ENCODE measurements at places on chromosomes 12 and 14.

- DNase-seq = no peak
Measured at GRCh38 chr12:76340680-76341435, 7.4 kb downstream of the BBS10 start.

DNA sequence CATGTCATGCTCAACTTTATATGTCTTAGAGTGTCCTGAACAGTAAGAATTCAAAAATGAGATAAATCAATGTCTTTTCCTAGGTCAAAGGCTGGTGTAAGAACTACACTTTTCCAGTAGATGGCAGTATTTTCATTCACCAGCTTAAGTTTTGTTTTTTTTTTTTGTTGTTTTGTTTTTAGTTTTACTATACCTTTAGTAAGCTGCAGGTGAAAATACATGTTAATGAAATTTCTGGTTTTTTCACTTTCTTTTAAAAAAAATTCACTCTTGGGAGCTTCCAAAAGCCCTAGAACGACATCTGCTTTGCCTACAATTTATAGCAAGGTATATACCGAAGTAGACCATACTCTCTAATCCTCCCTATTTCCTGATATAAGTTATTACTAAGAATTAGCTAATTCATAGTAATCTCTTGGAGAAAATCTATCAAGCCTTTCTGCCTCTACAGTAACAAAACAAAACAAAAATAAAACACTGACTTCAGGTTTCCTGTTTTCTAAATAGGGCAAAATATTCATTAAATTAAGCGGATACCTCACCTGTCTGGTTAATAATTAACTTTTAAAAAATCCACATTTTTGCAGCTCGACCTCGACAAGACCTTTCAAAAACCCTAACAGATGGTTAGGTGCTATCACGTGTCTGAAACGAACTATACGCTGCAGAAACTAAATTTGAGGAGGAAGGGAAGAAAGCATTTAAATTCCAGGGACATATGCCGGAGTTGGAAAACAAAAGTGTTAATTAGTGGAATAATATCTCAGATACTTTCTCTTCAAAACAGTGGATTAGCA, 2.7 kb upstream of the SAMD4A start:
- DNase-seq = no peak

DNA sequence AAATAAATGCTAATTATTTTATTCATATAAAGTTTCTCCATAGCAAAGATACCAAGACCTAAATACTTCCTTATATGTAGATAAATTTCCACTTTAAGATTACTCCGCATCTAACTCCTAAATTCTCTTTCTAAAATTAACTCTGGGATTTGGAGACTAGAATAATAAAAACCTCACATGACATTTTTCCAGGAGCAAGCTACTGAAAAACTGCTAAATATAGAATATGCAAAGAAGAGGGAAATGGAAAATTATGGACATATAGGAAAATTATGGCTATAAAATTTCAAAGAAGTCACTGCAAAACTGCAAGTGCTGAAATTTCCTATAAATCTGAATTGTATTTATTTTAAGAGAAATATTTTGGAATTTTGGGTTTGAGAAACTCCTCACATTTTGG, 186.2 kb downstream of the DUSP6 start:
- no peak for DNase-seq

DNA sequence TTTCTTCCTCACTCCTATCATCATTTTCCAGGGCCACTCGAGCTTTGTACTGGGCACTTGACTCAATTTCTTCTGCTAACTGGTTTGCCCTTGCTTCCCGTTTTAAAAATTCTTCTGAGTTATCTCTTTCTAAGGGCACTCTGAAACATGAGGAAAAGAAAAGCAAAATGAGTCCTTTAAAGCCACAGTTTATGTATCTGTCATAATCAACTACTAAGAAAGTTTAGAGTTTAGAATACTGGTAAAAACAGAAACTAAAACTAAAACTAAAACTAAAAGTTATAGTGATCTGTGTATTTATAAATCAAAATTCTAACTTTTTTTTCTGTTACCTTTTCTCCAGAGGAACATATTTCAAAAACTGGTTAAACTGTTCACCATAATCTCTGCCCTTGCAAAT, 79.2 kb downstream of the ATXN2 start:
- DNase-seq = no peak

- DNase-seq = no peak
Measured at GRCh38 chr12:92055877-92056276, 89.8 kb downstream of the BTG1 start.

GRCh38 chr14:61563880-61564617, 131.3 kb upstream of the HIF1A start:
- no peak for DNase-seq

- DNase-seq = no peak
Measured at GRCh38 chr14:23441076-23441475, 5.6 kb upstream of the MYH7 start.

- no peak for DNase-seq
Measured at GRCh38 chr14:90421001-90421631, 24.3 kb downstream of the CALM1 start.

DNA sequence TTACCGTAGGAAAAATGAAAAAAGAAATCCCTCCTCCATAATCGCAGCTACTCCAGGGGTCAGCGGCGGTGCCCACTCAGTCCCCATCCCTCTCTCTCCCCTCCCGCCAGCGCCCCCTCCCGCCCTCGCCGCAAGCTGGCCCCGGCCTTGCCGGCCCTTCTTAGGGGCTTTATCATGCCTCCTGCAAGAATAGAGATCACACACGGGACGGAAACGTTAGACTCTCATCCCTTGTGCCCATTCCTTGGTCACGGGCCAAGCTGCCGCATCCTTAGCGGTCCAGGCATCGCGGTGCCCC, 692 bp upstream of the COX14 start:
- DNase-seq = no peak

DNA sequence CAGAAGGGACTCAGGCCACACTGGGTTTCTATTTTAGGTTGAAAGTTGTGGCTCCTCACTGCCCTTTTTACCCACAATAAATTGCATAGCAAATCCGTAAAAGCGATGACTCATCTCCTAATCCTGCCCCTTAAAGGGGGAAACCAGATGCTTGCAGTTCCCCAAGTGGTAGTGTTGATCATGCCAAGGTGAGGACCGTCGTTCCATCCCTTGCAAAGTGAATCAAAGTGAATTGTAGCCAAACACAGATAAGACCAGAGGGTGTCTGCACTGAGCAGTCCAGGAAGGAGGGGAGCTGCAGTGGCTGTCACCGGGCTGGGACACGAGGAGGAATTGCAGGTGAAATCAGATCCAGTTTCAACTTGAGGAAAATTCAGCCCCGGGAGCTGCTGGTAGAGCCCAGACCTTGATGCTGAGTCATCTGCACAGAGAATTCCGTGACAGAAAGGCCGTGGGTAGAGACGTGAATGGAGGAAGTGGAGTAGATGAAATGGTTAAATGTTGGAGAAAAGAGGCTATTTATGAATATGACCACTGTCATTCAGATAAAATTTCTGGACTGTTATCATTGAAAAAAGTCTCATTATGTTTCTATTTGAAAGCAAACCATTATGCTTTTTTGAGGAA, 44.2 kb upstream of the MMP17 start:
- no peak for DNase-seq

- DNase-seq = no peak
Measured at GRCh38 chr12:59444932-59445331, 150.9 kb upstream of the SLC16A7 start.

GRCh38 chr12:39592295-39592694, 27.3 kb downstream of the ABCD2 start:
- DNase-seq = no peak

DNA sequence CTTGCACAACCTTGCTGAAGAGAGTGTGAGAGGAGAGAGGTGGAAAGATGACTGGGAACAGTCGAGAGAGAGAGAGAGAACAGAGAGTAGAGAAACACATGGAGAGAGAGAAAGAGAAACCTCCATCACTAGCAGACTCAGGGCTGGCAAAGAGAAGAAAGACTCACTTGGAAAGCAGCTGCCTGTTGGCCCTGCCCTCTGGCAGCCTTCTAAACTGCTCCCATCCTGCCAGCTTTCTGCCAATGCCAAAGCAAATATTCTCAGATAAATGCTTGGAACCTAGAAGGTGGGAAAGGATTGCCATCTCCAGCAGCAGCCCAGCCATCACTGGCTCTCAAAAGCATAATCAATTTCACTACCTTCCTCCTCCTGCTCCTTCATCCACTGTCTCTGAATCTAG, 107.9 kb upstream of the WSCD2 start:
- no peak for DNase-seq

- DNase-seq = peak; percentile 29
Measured at GRCh38 chr14:106459971-106460730, 933.8 kb downstream of the TMEM121 start.

DNA sequence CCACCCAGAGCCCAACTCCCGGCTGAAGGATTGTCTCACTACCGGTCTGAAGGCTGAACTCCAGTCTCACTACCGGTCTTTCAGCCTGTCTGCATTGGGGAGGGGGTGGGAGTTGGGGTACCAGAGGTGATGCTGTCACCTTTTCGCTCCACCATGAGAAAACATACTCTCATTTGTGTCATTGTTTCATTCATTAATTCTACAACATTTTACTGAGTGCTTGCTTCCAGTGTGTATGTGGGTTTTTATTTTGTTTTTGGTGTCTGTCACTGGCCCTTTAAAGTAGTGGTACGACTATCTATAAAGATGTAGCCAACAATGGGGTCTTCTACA, 524 bp upstream of the CDK4 start:
- no peak for DNase-seq

DNA sequence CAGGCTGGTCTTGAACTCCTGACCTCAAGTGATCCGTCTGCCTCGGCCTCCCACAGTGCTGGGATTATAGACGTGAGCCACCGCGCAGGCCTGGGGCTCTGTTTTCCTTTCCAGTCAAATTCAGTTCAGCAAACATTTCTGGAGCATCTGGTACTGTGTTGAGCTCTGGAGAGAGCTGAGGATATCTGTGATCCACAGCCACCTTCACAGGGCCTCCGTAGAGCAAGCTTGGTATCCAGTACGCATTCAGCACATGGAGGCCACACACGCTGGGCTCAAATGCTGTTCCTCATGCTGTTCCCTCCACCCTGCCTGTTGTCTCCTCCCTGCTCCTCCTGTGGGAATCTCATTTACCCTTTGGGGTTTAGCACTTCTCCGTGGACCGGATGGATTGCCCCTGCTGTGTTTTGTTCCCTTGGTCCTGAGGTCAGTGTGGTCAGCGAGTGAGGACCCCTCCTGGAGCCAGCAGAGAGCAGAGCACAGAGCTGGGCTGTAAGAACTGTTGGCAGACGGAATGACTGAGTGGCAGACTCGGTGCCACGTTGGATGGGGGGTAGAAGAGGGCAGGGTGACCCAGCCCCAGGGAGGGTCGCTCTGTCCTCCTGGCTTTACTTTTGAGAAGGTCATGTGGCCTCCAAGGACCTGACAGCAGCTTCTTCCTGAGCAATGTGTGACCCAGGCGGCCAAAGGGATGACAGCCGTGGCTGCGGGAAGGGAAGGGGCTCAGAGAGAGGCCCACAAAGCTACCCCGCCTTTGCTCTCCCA, 891 bp downstream of the RPS6KL1 start:
- no peak for DNase-seq

- DNase-seq = no peak
Measured at GRCh38 chr12:26691234-26691970, 141.6 kb downstream of the ITPR2 start.

GRCh38 chr14:59936145-59936544, 16.2 kb downstream of the LRRC9 start:
- DNase-seq = no peak

GRCh38 chr14:86938320-86938719, 1054.7 kb downstream of the GALC start:
- no peak for DNase-seq

DNA sequence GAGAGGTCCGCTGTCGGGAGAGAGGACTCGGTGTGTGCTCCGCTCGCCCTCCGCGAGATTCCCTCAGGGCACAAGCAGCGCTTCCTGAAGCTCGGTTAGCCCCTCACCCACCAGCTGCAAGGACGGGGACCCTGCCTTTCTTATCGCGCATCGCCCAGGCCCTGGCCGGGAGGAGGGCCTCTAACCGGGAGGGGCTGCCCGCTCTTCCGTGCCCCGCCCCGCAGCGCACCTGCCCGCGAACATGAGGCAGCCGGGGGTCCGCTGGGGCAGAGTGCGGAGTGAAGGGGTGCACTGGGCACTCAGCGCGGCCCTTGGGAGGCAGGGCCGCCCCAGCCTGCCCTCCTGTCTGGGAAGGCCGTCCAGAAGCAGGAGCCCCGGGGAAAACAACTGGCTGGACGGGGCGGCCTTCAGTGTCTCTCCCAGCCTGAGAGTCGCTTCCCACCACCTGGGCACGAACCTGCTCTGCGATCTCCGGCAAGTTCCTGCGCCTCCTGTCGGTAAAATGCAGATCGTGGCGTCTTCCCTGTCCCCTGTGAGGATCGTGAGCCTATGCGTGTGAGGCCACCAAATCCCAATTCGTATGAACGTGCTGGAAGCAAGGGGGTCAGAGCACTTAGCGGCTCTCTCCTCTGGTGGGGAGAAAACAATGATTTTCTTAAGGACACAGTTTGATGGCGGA, 28.0 kb upstream of the ADIPOR2 start:
- no peak for DNase-seq

DNA sequence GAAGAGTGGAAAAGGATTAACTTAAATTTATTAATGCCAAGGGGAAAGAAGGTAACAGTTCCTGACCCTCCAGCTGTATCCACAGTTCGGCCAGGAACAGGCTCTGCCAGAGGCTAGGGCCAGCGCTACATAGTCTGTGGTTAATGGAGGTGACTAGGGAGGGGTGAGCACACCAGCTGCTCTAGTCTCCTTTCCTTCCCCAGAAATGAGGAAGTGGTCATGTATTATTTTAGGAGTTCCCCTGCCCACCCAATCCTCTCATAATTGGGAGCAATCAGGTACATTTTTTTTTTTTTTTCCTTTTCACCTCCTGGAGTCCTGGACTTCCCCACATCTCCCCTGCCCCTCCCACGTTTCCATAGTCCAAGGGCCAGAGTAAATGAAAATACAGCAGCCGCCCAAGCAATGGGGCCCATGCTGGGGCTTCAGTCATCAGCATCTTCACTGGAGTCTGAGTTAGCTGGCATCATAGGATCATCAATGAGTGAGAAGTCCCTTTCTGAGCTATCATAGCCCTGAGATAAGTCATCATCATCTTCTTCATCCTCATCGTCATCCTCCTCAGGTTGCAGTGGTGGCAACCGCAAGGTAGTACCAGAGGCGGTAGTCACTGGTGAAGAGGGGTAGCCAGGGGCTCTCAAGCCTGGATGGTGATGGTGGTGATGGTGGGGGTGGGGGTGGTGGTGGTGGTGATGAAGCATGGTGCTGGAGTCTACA, 1.5 kb upstream of the SUPT16H start:
- no peak for DNase-seq

DNA sequence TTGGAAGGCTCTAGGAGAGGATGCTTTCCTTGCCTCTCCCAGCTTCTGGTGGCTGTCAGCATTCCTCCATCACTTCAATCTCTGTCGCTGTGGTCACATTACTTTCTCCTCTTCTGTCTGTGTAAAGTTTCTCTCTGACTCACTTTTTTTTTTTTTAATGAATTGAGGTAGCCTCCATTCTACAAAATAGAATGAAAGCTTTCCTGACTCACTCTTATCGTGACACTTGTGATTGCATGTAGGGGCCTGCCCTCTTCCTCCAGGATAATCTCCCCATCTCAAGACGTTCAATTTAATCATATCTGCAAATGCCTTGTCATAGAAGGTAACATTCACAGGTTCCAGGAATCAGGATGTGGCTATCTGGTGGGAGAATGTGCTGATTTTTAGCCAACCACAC, 153.5 kb upstream of the HMGA2 start:
- DNase-seq = no peak

- DNase-seq = no peak
Measured at GRCh38 chr12:122961531-122962329, 4.5 kb downstream of the ABCB9 start.

- no peak for DNase-seq
Measured at GRCh38 chr12:77319166-77319565, 253.8 kb upstream of the E2F7 start.

GRCh38 chr14:72443991-72444441, 449.9 kb downstream of the DPF3 start:
- DNase-seq = no peak

- no peak for DNase-seq
Measured at GRCh38 chr14:100291305-100292075, 14.8 kb downstream of the SLC25A29 start.

Measured in activated CD8-positive, alpha-beta memory T cell treated with anti-CD3 and anti-CD28 coated beads for 48 hours (primary cell).